ENCODE measurements at places on chromosomes 11 and 22.
A peak's percentile ranks its signal among the peaks of the same experiment; 100 is the strongest.

DNA sequence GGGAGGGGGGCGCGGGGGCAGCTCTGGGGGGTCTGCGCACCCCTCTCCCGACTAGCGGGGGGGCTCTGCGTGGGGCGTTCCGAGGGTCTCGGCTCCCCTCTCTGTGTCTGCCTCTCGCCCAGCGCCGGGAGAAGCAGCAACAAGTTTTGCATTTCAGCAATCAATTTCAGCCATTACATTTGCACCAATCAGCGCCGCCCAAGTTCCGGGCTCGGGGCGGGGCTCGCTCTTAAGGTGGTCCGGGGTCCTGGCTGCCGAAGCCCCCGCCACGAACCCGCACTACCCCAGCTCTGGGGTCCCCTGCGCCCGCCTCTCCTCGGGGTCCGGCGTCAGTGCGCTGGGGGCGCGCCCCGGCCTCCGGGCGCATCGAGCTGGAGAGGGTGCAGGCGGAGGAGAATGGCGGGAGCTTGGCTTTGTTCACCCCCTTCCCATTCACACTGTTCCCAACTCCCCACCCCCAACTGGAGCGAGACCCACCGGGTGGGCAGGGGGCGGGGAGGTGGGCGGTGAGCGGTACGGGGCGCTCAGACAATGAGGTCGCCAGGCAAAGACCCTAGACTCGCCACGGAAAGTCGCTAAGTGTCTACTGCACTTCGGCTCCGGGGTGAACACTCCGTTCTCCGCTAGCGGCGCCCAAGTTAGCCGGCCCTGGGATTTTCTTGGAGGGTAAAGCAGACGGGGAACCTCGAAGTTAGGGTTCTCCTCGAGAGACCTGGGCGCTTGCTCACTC, at the start of gene MN1:
MN1 (minus strand) TSS at position 141 of the 730 bp plus-strand sequence. CDS start 1,213 bp downstream, outside the sequence.
- no peak for DNase-seq

DNA sequence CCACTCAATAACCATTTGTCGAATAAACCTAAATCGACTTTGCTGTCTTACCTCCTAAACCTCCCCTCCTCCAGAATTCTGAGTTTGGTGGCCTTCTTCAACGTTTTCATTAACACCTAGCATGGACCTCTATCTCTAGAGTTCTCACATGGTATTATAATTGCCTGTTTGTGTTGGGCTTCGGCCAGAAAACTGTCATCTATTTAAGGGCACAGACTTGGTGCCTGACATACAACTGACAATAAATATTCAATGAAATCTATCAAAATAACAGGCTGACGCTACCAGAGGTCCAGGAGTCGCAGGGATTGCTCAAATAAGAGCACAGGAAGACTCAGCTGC, 687 bp downstream of the ALKBH8 start:
- DNase-seq: no peak

DNA sequence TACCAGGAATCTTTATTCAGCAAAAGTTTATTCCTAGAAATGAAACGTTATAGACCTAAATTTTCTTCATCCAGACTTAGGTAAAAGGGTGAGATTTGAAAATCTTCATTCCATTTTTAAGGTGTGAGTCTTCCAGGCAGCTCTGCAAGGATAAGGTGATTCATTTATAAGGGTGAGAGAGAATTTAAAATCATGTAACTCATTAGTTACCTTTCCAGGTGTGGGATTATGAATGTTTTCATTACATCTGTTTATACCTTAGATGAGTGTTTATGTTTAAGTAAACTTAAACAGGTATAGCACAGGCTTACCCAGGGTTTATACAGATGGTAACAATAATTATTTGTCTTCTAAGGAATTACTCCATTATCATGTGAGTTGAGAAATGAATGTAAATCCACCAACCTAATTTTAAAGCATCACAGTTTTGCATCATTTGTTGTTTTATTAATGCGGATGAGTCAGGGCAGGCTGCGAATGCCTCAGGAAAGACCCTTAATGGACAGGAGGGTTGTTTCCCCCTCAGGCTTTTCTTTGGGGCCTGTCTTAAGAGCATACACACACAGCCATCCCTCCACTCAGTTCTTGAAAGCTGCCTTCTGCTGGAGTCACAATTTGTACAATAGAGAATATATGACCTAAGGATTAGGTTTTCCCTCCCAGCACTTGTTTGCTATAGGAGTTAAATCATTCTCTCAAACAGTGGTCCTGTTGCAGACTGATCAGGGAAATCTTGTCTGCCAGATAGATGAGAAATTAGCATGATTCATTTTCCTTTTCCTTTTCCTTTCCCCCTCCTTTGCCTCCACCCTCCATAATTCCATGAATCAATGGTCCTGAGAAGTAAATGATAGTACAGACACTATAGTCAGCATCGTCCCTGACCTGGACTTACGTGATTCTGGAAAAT, 3.0 kb downstream of the PRSS23 start:
- DNase-seq: no peak

- peak; percentile 63 for DNase-seq
Observed at GRCh38 chr11:64090806-64091516, 55.2 kb downstream of the FLRT1 start.

DNA sequence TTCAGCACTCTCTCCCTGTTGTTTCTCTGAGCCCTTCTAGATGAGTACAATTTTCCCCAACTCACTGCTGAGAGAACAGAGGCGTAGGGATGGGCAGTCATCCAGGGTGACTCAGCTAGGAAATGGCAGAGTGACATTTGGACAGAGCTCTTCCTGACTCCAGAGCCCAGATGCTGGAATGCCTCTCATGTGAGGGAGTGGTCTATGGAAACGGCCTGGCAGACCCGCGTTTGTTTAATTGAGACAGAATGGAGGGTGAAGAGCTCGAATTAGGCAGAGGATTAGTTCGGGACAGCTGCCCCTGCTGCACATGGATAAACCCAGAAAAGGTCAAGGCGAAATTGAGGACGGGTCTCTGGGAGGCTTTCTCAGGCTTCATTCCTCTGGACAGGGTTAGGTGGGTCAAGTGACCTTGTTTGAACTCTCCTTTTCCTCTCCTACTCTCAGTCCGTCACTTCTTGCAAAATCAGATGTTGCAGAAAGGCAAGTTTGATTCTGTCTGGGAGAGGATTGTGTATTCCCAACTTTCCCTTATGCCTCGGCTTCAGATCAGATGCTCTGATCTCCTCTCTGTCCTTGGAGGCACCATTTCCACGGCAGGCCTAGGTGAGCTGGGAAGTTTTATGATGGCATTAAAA, 7.6 kb upstream of the LMO2 start:
- peak; percentile 79 for DNase-seq

DNA sequence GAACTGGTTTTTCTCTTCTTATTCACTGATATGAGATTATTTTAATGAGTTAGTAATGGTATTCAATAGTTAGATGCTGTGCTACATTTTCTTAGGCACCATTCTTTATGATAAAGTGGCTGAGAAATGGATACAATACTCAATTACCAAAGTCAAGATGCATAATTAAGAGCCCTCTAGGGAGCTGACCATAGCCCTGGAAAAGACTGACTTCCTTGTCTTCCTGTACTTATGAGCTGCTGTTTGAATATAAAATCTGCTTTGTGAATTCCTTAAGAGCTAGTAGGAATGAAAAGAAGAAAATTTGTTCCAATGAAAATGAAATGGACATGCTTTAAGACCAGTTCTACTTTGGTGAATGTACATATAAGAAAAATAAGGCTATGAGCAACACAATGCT, 452.3 kb downstream of the KCNA4 start:
- no peak for DNase-seq

GRCh38 chr22:23220485-23221350, 40.4 kb downstream of the BCR start:
- peak; percentile 82 for DNase-seq

GRCh38 chr11:77069336-77069968, 2.7 kb downstream of the CAPN5 start:
- no peak for DNase-seq

GRCh38 chr11:86184728-86185380, 59.7 kb upstream of the EED start:
- DNase-seq: no peak

GRCh38 chr11:115558635-115559034, 54.4 kb upstream of the CADM1 start:
- DNase-seq: no peak

DNA sequence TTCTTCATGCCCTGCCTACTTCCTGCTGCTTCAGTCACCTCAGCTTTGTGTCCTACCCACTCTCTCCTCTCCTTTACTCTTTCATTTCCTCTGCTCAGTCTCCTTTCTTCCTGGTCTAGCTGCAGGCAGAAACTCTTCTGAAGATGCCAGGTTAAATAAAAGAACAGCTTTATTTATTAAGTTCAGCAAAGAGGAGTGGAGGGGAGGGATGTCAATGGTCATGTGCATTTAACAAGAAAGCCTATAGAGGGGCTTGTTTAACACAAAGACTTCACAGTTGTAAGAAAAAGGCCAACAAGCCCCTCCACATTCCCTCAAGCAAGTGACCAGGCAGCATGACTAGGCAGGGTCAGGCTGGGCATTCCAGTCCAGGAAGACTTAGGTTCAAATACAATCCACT, 609.2 kb downstream of the INSC start:
- DNase-seq: no peak

GRCh38 chr11:131640320-131640719, 269.9 kb downstream of the NTM start:
- no peak for DNase-seq

- no peak for DNase-seq
Observed at GRCh38 chr11:17395554-17395961, 7.1 kb upstream of the KCNJ11 start.

DNA sequence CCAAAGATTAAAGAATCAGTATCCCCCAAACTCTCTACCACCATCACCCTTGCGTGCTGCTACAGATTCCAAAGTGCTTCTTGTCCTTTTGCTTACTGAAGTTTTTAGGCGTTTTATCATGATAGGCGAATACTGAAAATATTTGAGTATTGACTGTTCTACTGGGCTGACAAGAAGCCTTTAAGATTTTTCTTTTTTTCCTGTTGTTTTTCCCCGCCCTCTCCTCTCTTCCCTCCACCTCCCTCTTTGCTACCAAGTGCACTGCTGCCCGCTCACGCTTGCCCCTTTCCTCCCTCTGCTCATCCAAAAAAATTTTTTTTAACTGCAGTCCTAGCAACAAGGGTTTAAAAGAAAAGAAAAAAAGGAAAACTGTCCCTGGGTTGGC, 679 bp downstream of the SPCS2 start:
- peak; percentile 37 for DNase-seq

DNA sequence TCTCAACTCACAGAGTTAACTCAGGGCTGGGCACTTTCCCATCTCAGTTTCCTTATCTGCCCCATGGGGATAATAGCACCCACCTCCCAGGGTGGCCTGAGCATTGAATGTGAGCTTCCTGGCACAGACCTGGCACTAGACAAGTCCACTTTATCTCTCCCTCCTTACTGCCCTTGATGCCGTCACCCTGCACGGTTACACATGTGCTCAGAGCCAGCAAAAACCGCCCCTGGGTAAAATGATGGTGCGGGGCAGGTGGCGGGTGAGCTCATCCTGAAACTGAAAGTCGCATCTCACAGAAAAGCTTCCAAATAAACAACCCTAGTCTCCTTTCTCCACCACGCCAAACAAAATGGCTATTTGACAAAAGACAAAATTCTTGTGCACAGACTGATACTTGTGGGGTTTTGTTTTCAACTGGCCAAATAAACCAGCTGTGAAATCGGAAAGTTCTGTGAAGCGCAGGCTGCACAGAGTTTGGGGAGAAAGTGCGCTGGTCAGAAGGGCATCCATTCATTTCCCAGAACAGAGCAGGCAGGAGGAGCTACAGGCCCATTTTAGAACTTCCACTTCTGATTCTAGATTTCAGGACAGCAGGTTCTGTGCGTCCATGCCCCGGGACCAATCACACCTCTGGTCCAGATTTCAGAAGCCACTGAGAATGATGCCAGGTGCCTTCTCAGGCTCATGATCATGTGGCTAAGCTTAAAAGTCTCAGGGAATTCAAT, 138.1 kb downstream of the SHANK2 start:
- DNase-seq: no peak

GRCh38 chr11:100863080-100863581, 176.0 kb downstream of the ARHGAP42 start:
- DNase-seq: peak; percentile 93

GRCh38 chr22:25407859-25408229, 156.6 kb upstream of the GRK3 start:
- DNase-seq: no peak

GRCh38 chr11:103550811-103551210, 441.6 kb downstream of the DYNC2H1 start:
- DNase-seq: no peak

DNA sequence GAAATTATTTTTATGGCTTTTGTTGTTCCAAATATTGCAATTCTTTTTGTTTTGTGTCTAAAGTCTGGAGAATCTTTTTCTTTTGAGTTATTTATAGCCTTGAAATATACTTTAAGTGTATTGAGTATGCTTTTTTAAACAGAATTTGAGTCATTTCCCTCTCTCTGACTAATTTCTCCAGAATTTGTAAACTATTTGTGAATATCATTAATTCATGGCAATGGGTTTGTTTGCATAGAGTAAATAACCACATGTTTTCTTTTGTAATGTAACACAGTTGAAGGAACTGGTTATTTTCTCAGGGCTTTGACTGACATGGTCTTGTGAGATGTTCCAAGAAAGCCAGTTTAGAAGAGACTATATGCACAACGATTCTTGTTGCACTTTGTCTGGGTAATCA, 30.9 kb upstream of the MPEG1 start:
- DNase-seq: no peak

- no peak for DNase-seq
Observed at GRCh38 chr11:6654281-6655019, 1.2 kb downstream of the DCHS1 start.

DNA sequence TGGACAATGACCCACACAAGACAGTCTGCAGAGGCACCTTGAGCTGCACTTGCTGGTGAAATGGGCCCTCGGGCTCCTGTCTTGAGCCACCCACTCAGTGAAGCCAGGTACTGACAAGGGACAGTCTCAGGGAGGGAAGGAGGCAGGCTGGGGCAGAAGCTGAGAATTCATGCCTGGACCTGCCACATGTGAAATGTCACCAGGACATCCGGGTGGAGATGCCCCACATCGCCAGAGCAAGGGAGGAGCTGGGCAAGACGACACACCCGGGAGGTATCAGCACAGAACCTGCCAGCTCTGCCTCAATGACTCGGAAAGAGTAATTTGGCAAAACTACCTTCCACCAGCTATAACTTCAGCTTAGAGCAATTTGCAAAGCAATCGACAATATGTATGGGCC, 23.5 kb downstream of the CPT1A start:
- DNase-seq: no peak

- no peak for DNase-seq
Observed at GRCh38 chr22:46465793-46466192, 71.6 kb downstream of the CELSR1 start.

DNA sequence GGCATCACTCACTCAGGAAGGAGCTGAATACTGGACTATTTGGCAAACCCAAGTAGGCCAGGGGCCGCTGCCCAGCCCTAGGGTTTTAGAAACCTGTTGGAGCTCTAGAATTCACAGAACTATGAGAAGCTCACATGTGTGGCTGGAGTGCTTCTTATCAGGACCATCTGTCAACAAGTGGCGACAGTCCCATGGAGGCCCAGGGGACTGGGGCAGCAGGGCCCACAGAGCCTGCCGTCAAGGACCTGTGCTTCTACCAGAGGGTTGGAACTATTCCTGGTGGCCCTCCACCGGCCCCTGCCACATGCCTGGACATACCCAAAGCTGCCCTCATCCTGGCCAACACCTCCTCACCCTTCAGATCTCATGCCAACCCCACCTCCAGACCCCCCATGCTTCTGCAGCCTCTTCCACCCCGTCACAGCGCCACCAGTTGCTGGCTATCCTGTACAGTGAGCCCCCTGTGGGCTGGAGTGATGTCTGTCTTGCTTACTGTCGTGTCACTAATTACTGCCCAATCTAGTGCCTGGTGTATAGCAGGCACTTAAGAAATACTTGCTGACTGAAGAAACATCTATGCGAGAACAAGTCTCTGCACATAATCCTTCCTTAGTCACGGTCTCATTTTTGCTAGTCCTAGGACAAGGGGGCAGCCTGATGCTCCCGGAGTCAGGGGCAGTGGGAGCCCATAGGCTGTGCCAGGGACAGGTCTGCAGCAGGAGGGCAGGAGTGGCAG, 27.2 kb upstream of the RASL10A start:
- no peak for DNase-seq

Measured in AG10803 (cell line).